Stimulated activated CD4-positive, alpha-beta T cell treated with anti-CD3 and anti-CD28 coated beads, Interleukin-1b, Interleukin-23, amount 100 ng/mL, for 1 hour (primary cell): ENCODE measurements at places on chromosomes 1 and 21.

DNA sequence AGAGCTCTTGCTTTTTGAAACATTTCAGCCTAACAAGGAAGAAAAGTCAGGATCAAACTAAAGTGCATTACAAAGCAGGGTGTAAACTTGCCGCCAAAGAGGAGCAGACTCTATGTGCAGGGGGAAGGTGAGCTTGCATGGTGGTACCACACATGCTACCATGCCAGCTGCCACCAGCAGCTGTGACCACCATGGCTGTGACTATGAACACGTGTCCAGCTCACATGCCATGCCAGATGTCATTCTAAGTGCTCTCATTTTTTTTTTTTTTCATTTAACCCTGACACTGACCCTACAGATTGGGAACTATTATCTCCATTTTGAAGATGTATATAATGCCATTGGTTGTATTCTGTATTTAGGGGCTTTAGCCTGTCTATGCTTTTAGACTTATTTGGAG is 79.0 kb downstream of the PCP4 start:
- DNase-seq = no peak

DNA sequence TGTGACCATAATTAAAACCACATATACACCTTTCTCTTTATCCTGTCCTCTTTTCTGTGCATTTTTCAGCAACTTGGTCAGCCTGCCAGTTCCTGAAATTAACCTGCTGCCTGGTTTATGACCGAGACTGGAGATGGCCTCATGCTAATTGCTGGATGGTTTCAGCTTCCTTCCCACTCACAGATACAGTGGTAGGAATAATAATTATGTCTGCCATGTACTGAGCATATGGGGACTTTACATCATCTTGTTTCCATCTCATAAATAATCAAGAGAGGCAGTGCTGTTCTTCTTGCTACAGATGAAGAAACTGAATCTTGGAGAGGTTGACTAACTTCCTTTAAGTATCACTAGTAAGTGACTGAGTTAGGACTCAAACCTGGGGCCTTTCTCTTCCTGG is 148.2 kb downstream of the NOS1AP start:
- no peak for DNase-seq

- no peak for DNase-seq
These were observed 14.3 kb downstream of the SAMSN1 start for GRCh38 chr21:14531757-14532316.

GRCh38 chr21:45117314-45117713 is 42.9 kb downstream of the ADARB1 start:
- DNase-seq = no peak

GRCh38 chr1:157189986-157190982 is 52.1 kb upstream of the ETV3 start:
- no peak for DNase-seq

- no peak for DNase-seq
These were observed 2.0 kb downstream of the MEF2D start for GRCh38 chr1:156498432-156499193.

DNA sequence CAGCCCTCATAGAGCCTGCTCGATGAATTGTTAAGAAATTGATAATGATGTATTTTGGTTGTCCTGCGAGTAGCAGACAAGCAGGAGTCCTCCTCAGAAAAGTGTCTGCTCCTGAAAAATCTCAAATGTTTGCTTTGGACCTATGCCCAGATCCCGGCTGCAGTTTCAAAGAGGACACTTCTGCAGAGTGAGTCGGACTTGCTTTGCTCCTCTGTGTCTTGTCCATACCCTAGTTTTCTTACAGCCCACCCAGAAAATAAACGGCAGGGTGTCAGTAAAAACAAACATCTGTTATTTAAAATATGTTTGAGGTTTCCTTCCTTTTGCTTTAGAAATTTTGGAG is 2.8 kb downstream of the S100A10 start:
- DNase-seq = no peak

- no peak for DNase-seq
These were observed 1.9 kb downstream of the RNF11 start for GRCh38 chr1:51238034-51238403.

DNA sequence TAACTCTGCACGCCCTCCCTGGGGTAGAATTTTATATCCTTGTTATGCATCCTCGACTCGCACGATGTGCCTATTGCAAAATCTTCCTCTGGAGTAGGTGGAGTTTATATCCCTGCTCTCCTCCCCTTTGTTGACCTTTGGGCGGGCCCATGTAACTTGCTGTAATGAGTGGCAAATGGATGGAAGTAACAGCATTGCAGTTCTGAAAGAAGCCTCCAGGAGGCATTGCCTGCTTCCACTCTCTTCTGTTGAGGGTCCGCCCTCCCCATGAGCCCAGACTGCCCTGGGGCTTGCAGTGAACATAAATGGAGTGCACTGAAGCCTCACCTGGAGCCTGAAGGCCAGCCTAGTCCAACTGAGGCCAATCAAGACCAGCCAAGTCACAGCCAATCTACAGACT is 62.2 kb upstream of the GRIK3 start:
- DNase-seq = no peak

DNA sequence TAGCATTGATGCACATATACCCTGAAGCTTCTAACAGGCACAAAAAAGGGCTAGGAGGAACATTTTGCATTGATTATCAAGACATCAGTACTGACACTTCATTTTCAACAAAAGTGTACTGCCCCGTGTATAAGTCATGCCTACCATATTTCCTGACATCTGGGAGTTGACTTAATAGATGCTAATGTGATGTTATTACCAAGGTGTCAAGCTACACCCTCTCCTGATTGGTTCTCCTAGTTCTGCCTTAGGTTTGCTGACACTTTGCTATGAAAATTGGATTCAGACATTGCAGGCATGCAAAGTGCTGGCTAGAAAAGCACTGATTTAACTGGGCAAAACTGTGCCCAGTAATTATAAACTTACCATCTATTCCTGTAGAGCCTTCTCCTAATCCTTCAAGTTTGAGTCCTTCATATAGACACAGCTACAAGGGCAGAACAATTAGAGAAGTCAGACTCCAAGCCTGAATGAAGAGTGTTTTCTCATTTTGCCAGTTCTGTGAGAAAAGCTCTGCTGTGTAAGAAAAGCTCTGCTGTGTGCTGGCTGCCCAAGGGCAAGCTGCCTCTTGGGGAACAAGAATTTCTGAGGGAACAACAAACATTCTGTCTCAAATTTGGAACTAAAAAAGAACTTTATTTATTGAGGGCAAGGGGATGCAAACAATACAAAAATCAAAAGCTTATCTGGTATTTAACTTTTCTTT is 11.2 kb downstream of the S100A10 start:
- DNase-seq = no peak

GRCh38 chr1:247551721-247552120 is 2.8 kb downstream of the GCSAML start:
- DNase-seq = no peak

GRCh38 chr1:30478799-30479563 is 244.4 kb downstream of the MATN1 start:
- DNase-seq = no peak

GRCh38 chr1:45258059-45258650 is 51.8 kb upstream of the ZSWIM5 start:
- no peak for DNase-seq

DNA sequence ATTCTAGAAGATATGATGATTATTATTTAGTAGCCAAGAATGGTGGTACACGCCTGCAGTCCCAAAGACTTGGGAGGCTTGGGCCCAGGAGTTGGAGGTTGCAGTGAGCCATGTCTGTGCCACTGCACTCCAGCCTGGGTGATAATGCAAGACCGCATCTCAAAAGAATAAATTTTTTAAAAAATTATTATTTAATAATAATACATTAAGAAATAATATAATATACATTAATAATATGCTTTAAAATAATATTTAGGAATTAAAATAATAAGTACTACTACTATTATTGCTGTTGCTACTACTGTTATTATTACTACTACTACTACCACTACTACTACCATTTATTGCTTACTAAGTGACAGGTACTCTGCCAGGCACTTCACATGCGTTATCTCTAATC is 27.2 kb downstream of the CCDC30 start:
- DNase-seq = no peak

- no peak for DNase-seq
These were observed 38.9 kb upstream of the HMGB4 start for GRCh38 chr1:33824971-33825370.

DNA sequence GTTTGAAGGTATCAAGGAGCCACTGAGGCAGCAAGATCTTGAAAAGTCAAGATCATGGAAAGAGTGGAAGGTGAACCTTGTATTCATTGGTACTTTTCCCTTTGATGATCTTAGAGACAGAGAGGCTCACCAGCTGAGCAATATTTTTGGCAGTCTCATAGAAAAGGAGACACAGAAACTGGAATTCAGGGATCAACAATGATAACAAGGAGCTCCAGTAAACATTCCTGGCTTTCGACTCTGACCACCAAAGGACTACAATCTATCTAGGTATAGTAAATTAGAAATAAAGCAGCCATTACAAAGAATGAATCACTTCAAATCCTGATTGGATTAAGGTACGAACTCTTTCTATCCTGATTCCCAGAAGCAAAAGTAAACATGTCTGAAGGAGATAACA is 615.4 kb downstream of the KIF26B start:
- DNase-seq = no peak

GRCh38 chr1:3891329-3891865 is 8.7 kb downstream of the C1orf174 start:
- DNase-seq = no peak

GRCh38 chr21:35940074-35940927 is 120.0 kb downstream of the SETD4 start:
- DNase-seq = no peak

- no peak for DNase-seq
These were observed 53.7 kb upstream of the MAN1A2 start for GRCh38 chr1:117313555-117313954.

GRCh38 chr1:201346337-201346939 is 31.0 kb downstream of the TNNT2 start:
- no peak for DNase-seq

- DNase-seq = no peak
These were observed 3.0 kb downstream of the TTC13 start for GRCh38 chr1:230975636-230976035.

- no peak for DNase-seq
These were observed 301.3 kb upstream of the B3GALT2 start for GRCh38 chr1:193487722-193488121.

- DNase-seq = no peak
These were observed 183.3 kb downstream of the NEK7 start for GRCh38 chr1:198340139-198340538.

DNA sequence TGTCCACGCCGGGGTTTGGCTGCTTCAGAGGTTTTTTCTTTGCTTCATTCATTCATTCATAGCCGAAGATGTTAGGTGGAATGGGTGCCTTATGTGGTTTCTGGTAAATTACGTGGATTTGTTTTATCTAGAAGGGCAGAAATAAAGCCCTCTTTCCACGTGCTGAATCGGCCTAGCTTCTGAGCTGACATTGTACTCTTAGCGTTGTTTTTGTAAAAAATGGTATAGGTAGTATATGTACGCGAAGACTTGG is 1.5 kb downstream of the GALNT2 start:
- no peak for DNase-seq

DNA sequence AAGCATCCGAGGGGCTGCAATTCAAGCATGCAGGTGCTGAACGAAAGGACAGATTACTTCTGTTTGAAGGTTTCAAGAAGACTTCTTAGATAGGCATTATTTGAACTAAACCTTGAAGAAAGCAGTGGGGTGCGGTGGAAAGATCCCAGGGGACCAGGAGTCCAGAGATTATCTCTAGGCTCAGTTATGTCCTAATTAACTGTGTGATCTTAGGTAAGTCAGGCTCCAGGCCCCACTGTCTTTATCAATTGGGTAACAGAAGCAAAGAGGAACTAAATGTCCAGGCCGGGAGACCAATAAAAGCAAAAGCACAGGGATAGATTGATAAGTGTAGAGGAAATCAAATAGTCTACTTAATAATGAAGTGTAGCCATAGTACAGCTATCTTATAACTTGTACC is 72.9 kb upstream of the CDC42BPA start:
- DNase-seq = no peak

- DNase-seq = no peak
These were observed 9.3 kb downstream of the SPATA45 start for GRCh38 chr1:212838145-212838544.

GRCh38 chr1:190597294-190597693 is 119.6 kb upstream of the BRINP3 start:
- no peak for DNase-seq

DNA sequence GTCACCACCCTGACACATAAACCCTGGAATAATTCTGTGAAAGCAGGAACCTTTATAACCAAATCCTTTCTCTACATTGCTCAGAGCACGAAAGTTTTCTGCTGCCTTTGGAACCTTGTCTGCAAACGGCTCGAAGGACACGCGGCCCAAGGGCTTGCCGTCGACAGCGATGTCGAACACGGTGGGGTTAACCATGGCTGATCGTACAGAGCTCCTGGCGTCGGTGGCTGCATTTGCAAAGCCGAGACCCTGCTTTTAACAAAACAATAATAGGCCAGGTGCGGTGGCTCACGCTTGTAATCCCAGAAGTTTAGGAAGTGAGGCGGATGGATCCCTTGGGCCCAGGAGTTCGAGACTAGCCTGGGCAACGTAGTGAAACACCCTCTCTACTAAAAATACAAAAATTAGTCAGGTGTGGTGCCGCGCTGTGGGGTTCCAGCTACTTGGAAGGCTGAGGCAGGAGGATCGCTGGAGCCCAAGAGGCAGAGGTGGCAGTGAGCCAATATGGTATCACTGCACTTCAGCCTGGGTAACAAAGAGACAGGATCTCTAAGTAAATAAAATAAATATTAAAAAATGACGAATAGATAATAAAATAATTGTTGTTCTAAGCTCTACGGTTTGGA is 2.2 kb upstream of the EIF2B3 start:
- DNase-seq = no peak

- no peak for DNase-seq
These were observed 114.6 kb downstream of the MRPS6 start for GRCh38 chr21:34187935-34188334.

- DNase-seq = no peak
These were observed 44.5 kb upstream of the VAMP3 start for GRCh38 chr1:7726623-7727022.

DNA sequence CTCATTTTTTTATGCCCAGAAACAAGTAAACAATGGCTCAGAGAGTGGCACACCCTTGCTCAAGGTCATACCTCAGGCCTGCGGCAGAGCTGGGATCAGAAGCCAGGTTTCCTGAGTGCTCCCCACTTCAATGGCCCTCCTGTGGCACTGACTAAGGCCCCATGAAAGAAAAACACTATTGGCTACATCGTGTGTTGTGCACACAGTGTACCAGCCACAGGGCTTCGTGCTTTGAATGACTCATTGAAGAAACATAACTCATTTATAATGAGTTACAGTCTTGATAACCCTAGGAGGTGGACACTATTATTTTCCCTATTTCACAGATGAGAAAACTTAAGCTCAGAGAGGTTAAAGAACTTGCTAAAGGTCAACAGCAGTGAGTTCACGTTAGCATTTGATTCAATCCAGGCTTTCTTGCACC is 91.2 kb downstream of the TRABD2B start:
- DNase-seq = no peak
